ENCODE measurements at places on chromosomes 6 and 20. TPM values are rescaled to one million over a fixed set of nuclear protein-coding genes. Genes with fewer than 3 reads are reported as not detected.

RAD21L1 gene
- not detected for polyA plus RNA-seq

DNA sequence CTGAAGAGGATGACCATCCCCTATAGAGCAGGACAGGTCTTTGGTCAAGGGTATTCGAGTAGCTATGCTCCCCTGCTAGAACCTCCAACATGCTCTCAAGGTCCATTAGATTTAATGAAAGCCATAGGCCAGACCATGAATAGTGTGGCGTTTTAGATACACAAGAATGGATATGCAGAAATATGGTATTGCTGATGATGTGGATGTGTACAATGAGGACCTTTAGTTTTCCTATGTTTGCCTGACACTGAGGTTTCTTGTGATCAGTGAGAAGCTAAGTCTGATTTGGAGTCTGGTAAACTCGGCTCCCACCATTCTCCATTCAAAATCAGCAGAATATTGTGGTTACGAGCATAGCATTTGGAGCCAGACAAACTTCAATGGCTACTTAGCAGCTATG lies 125.6 kb downstream of the TSHZ2 start:
- H3K36me3 ChIP-seq = no peaks in the 10 kb centered on the region
- DNase-seq = no peak
- H3K4me3 ChIP-seq = no peak overlapping the region
- H3K4me1 ChIP-seq = no peaks in the 10 kb centered on the region
- no peak overlapping the region for H3K27ac ChIP-seq

NKX2-4 gene
- polyA plus RNA-seq = not detected

DNA sequence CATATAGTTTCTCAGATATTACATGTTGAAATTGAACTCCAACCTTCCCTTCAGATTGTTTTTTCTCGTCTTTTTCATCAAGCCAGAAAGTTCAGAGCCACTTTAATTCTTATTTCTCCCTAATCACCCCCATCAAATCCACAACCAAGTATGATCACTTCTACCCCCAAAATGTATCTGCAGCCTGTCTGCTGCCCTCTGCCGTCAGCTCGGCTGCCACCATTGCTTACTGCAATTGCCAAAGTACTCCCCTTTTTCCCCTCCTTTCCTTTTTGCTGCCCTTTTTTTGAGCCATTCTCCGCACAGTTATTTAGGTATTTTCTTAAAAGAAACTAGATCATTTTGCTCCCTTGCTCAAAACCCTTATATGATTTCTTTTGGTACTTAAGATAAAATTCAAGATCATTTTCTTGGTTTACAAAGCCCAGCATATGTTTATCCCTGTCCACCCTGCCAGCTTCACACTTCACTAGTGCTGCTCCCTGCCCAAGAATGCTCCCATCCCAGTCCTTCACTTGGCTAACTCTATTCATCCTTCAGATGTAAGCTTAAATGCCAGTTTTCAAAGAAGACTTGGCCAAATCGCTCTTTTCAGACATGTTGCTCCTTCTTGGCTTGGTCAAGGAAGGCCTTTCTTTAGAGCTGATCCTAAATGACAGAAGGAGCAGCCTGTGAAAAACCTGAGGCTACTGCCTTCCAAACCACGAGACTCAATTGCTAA lies 63.7 kb downstream of the SH3BGRL2 start:
- no peaks in the 10 kb centered on the region for H3K27me3 ChIP-seq
- DNase-seq = no peak
- peaks cover 5% of the 10 kb centered on the region for H3K36me3 ChIP-seq

DNA sequence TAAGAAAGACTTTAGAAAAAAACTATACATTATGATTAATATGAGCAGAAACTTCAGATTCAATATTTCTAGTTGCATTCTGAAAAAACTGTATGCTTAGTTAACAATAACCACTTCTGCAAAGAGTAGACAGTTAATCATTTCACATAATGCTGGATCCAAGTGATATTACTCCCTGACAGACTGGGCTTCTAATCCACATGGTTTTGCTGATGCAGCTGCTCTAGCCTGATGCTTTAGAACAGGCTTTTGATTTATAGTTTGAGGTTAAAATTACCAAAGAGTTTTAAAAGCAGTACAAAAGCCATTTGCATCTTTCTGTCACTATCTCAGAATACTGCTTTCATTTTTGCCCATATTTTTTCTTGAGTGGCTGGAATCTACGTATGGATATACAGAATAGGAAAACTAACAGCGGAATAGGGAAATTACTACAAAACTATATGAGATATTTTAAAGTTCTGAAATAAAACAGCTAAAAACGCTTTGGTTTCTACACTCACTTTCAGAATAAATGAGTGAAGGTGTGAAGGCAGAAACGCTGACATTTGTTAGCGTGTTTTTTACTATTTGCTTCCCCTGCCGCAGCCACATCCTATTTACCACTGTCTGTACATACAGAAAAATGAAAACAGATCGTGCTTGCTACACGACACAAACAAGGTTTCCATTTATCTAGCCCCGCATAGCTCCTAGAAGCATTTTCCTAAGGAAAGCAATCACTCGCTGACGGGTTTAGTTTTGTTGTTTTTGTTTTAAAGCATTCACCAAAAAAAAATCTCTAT lies 61.7 kb downstream of the METTL24 start:
- H3K36me3 ChIP-seq = no peaks in the 10 kb centered on the region
- H3K27me3 ChIP-seq = no peaks in the 10 kb centered on the region
- H3K4me1 ChIP-seq = no peaks in the 10 kb centered on the region
- DNase-seq = no peak
- H3K4me3 ChIP-seq = no peak overlapping the region
- H3K27ac ChIP-seq = no peak overlapping the region

DNA sequence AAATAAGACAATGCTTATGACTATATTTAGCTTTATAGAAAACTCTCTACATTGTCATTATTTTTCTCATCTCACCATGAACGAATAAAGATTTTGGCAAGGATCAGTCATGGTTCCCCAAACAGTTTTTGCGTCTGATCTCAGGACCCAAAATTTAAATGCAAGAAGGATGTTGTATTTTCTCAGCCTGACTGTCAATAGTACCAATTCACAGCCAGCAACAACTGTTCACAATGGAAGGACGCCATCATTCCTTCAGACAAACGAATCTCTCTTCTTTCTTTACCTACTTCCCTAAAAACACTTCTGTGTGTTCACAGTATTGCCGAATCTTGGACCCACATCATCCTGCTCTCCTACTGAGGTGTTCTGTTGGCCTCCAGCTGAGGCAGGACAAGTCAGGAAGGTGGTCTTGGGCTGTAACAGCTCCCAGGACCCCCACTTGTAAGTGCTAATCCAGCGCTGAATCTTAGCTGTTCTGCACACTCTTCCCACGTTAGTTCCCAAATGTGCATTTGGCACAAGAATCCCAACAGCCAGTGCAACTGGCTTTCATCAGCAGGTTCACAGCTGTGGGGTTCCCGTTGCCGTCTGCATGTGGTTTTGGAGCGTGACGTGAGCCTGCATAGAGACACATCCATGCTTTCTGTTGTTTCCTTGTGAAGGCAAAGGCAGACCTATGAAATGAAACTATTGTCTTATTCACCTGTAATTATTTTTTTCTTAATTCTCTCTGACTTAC lies 600.0 kb downstream of the QKI start:
- H3K4me1 ChIP-seq = no peaks in the 10 kb centered on the region
- H3K36me3 ChIP-seq = no peaks in the 10 kb centered on the region
- no peak overlapping the region for H3K4me3 ChIP-seq
- no peaks in the 10 kb centered on the region for H3K27me3 ChIP-seq
- no peak for DNase-seq
- no peak overlapping the region for H3K27ac ChIP-seq

DNA sequence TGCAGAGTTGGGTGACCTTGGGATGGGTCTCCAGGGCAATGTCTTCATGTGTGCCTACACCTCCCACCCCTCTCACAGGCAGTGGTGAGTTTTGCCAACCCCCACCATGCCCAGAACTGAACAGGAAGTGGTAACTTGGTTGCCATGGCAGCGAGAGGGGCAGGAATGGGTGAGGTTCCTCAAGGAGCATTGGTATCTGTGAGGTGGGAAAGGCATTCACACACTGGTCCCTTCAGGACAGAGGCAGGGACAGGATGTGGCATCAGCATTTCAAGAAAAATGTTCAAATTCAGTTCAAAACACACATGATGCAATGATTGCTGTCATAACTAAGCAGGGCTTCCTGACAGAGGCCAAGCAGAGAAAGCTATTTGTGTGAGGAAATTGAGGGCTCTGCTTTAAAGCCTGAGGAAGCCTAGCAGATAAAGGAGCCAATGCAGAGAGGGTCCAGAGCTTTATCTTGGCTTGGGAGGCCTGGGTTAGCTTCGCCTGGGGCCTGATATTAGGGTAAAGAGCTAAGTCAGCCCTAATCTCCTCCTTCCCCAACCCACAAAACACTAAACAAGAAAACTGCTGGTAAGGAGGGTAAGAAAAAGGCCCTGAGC lies 551 bp downstream of the TREML2 start:
- DNase-seq = peak; percentile 62

Data from liver (tissue), 10 donors.